NCI-H1436 (cell line): ENCODE measurements at places on chromosomes 5 and 9.

GRCh38 chr5:18142831-18143230 lies 508.6 kb downstream of the TAF11L14 start:
- DNase-seq, result no peak

- no peak for DNase-seq
Measured at GRCh38 chr5:61534481-61535267, 202.6 kb downstream of the ZSWIM6 start.

GRCh38 chr5:174119468-174119881 lies 74.0 kb downstream of the NSG2 start:
- no peak for DNase-seq

- no peak for DNase-seq
Measured at GRCh38 chr5:104088876-104089778, 526.5 kb upstream of the NUDT12 start.

- DNase-seq, result no peak
Measured at GRCh38 chr5:56700711-56701110, 114.6 kb upstream of the MAP3K1 start.

DNA sequence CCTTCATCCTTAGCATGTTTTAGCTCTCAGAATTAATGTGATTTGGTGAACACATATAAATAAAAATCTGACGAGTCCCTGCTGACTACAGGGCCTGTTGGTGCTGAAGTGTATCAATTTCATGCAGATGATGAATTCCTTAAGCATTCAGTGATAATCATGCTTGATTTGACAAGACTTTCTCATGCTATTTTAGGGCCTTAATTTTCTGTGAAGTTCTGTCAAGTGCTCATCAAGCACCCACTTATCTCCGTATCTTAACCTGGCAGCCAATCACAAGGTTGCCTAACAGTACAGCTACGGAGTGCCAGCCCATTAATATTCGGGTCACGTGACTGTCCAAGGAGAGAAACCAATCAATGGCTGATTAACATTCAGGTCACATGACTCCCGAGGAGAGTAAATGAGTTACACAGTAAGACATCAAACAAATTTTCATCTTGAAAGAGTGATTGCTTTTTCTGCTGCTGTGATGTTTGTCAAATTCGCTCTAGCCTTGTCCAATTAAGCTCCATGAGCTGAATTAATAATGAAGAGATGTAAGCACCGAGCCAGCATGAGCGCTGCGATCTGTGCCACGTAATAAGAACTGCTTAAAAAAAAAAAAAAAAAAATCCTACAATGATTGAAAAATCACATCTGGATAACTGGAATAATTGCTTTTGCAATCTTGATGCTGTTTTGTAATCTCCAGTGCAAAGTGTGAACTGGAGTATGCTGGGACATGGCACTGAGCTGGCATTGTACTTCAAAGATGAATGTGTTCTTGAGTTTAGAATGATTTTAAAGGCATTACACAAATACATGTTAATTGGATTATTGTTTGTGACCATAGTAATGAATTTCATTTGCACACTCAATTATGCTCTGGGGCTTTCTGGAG lies 104.3 kb upstream of the SPATA31D4 start:
- no peak for DNase-seq

DNA sequence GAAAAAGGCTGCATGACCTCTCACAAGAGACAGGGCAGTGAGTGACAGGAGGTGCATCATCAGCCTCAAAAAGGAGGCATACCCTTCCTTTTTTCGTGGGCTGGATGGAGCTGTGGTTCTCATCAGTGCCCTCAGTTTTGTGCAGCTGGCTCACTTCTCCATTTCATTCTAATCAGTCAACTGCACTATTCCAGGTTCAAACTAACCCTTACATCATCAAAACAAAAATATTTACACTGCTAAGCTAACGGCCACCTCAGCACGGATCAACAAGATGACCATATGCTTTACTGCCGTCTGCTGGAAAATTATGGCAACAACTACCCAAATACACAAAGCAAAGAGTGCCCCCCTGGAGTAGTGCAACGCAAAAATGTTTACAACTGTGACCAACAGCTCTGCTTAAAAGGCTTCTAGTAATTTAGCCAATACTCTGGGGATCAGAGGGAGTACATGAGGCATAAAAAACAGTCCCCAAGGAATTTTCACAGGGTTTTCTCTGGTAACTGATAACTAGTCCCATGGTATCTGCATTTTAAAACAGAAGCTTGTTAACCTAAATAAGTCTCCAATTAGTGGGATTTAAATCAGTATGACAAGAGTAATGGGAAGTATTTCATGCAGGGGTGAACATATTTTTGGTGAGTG lies 10.8 kb downstream of the KCNV2 start:
- DNase-seq, result peak; percentile 82

GRCh38 chr9:32579706-32580331 lies 6.9 kb upstream of the NDUFB6 start:
- peak; percentile 51 for DNase-seq

DNA sequence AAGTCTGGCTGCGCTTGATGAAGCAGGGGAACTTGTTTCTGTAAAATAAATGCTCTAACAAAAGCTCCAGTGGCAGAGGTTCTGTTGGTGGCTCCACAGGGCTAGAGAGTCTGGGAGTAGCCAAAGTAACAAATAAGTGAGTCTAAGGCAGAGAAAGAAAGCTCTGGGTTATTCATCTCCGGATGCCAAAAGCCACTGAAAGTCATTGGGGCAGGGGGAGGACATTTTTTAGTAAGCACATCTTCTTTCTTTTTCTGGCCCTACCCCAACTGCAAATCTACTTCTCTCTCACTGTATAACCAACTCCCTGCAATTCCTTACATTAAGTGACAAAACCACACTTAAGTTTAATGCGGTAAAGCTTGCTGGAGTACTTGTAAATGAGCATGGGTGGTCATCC lies 141.6 kb downstream of the INSYN2B start:
- DNase-seq, result no peak

- no peak for DNase-seq
Measured at GRCh38 chr5:64308135-64308534, 142.5 kb downstream of the RNF180 start.

DNA sequence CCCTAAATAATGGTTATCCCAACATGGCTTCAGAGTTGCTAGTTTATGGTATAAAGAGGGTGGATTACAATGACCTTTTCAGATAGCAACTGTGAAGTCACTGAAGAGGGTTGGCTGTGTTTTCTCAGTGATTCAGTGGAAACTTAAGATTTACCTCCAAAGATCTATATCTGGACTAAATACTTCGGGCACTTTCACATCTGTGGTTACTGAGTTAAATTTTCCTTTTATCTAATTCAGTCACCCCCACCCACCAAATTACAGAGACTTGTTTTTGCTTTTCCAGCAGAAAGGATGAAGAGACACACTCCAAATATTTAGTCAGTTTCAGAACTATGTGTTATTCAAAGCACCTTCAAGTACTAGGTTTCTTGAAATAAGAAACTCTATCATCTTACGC lies 573.2 kb downstream of the CCDC171 start:
- DNase-seq, result no peak

DNA sequence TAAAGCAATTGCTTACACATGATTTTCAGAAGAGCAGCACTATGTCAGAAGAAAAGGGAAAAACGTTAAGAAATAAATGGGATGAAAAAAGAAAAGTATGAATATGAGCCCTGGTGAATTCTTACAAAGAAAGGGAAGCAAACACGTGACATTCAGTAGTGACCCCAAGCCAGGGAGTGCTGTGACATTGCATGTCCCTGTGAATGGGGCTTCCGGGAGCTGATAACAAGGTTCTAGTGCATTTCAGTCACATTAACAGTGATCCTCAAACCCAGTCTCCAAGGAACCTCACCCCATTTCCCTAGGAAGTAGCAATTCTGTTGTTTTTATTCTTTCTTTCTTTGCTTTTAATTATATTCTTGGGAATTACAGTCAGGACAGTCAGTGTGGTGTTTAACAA lies 27.3 kb downstream of the TMEM252 start:
- DNase-seq, result no peak

- no peak for DNase-seq
Measured at GRCh38 chr9:19665146-19665863, 123.5 kb downstream of the SLC24A2 start.

DNA sequence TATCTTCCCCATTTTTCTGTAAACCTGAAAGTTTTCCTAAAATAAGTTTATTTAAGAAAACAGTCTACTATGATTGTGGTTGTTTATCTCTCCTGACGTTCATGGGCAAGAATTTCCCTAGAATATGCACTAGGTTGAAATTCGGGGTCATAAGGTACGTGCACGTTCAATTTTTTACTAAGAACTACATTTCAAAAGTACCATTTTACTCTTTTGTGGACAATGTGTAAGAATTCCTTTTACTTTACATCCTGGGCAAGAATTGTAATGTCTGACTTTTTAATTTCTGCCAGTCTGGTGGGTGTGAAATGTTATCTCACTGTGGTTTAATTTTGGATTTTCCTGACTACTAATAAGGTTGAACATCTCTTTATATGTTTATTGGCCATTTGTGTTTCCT lies 12.4 kb downstream of the IL5 start:
- no peak for DNase-seq

- DNase-seq, result no peak
Measured at GRCh38 chr5:78486218-78486617, 125.8 kb downstream of the SCAMP1 start.

DNA sequence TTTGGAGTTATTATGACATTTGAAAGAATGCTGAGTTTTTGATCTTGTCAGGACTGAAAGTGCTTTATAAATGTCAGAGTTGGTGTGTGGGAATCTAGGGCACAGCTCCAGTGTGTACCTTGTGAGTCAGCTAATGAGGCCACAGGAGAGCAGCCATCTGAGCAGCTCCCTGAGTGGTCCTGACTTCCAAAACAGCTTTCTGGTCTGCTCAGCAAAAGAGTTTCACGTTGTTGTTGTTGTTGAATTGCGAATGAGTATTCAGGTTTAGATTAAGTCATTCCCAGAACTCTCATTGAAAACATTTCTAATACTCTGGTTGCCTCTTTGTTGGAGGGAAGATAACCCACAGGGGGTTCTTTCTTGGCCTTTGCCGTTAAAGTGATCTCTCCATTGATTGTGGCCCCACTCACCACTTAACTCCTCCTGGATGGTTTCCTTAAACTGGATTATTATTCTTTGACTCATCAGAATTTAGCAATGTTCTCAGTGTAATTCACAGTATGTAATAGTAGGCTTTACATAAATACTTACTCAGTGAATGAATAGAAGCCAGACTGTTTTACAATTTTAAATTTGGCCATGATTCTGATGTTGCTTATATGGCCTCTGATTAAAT lies 125.1 kb upstream of the SGCD start:
- DNase-seq, result no peak

DNA sequence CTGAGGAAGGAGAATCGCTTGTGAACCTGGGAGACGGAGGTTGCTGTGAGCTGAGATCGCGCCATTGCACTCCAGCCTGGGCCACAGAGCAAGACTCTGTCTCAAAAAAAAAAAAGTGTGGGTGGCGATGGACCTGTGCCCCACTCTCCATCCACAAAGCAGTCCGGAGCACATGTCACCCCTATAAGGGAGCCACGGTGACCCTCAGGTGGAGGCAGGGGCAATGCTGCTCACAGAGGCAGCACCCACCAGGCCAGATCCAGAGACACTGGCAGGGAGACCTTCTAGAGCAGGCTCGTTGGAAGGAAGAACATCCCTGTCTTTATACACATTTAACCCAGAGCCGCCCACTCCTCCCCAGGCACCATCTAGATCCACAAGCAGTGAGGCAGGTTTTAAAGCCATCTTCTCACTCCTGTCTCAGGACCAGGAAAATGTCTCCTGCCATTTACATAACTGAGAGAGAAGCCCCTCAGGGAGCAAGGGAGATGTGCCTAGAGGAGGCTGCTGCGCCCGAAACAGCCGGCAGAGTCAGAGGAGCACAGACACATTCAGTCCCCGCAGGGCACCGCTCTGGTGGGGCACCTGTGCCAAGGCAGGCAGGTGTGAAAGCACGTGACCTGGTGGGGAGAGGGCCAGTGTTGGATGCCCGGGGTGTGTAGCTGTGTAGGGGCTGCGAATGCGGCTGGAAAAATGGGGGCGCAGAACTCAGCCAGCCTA lies 31.6 kb upstream of the ADAMTS2 start:
- no peak for DNase-seq

DNA sequence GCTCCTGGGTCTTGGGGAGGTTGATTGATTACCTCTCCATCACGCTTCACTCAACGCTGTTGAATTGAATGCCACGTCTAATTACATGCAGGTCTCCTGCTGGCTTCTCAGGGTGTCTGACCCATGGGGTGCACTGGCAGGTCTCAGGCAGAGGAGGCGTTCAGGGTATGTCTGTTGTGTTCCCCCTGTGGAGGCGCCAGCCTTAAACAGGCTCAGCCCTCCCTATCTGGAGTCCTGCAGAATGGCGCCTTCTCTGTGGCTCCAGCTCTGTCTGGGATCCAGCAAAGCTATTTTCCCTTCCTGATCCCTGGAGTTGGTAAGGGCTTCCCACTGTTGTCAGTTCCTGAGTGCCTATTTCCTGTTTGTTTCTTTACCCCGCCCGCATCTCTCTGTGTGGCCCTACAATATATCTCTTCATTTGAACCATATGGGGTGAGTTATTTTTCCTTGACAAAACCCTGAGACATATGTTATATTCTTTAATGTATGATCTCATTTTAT lies 150.0 kb downstream of the NTRK2 start:
- no peak for DNase-seq

DNA sequence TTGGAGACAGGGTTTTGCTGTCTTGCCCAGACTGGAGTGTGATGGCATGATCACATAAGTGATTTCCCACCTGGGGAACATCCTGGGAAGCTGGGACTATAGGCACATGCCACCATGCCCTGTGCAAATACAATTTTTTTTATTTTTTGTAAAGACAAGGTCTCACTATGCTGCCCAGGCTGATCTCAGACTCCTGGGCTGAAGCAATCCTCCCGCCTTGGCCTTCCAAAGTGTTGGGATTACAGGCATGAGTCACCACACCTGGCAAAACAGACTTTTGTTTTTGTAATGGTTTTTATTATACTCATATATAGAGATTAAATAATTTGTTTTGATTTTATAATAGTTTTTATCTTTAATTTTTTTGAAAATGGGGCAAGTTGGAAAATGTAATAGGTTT lies 14.7 kb downstream of the DNAJC25 start:
- no peak for DNase-seq

- no peak for DNase-seq
Measured at GRCh38 chr5:59238126-59238902, 655.2 kb downstream of the PDE4D start.

DNA sequence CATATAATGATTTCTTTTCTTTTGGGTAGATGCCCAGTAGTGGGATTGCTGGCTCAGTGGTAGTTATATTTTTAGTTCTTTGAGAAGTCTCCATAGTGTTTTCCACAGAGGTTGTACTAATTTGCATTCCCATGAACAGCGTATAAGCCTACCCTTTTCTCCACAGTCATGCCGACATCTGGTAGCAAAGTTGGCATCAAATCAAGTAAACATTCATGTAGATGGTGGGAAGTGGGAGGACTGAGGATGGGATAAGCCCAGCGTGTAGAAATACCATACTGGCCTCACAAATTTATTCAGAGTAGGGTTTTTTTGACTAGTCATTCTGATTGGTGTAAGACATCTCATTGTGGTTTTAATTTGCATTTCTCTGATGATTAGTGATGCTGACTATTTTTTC lies 115.4 kb downstream of the EGFLAM start:
- DNase-seq, result no peak

DNA sequence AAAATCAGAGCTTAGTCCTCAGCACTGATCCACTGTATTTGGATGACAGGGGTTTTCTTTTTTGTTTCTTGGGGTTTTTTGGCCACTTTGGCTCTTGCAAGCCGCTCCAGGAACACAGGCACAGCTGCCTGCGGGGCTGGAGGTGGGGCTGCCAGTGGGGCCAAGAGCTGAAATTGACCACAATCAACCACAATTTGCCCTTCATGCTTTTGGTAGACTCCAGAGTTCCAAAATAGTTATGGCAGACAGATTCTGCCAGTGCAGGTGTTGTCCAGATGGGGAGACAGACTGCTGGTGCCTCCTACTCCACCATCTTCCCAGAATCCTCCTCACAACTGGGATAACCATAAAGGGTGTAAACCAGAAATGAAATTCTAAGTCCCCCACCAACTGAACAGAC lies 36.5 kb downstream of the PLEKHG4B start:
- no peak for DNase-seq
